Cardiac muscle cell (in vitro differentiated cells and primary cell): ENCODE measurements at places on chromosomes 4 and X.
A peak's percentile ranks its signal among the peaks of the same experiment; 100 is the strongest.

DNA sequence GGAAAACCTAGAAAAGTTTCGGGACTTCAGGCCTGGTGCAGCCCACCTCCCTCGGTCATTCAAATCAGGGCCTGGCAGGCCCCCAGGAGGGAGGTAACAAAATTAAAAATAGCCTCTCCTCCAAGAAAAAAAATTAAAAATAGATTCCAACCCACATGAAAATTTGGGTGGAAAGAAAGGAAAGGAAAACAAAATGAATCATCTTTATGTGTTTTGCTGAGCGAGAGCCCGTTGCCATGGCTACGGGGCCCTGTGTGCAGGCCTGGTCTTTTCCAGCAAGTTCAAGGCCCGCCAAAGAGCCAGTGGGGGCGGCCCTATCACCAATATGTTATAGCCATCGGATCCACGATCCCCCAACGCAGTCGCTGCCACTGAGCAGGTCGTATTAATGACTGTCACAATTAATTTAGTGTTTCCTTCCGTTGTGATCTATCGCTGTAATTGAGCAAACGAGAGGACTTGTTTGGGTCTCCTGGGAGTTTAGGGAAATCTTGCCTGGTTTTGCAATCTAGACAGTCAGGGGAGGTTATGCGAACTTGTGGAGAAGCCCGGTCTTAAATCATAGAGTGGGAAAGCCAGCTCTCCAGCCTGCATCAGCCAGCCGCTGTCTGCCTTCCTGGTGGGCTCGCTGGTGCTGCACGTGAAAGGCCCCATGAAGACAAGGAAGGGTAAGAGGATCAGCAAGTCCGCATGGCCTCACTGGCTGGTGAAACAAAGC, 452.4 kb downstream of the BCOR start:
- DNase-seq: no peak

DNA sequence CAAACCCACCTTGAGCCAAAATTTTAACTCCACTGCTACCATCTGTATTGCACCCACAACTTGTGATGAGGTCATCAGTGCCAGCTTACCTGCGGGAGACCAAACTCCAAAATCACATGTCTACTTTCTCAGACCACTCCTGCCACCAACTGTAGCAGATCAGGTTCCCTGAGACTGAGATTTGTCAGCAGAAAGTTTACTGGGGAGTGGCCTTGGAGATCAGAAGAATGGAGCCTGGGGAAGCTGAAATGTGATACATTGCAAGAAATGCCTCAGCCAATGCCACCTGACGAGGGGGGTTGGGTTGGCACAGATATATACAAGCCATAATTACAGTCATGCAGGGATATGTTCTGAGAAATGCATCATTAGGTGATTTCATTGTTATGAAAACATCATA, 19.1 kb downstream of the HAUS3 start:
- no peak for DNase-seq

GRCh38 chr4:101753721-101754120, 36.8 kb upstream of the BANK1 start:
- peak; percentile 56 for DNase-seq

GRCh38 chr4:109191216-109191615, 111.2 kb downstream of the COL25A1 start:
- no peak for DNase-seq

DNA sequence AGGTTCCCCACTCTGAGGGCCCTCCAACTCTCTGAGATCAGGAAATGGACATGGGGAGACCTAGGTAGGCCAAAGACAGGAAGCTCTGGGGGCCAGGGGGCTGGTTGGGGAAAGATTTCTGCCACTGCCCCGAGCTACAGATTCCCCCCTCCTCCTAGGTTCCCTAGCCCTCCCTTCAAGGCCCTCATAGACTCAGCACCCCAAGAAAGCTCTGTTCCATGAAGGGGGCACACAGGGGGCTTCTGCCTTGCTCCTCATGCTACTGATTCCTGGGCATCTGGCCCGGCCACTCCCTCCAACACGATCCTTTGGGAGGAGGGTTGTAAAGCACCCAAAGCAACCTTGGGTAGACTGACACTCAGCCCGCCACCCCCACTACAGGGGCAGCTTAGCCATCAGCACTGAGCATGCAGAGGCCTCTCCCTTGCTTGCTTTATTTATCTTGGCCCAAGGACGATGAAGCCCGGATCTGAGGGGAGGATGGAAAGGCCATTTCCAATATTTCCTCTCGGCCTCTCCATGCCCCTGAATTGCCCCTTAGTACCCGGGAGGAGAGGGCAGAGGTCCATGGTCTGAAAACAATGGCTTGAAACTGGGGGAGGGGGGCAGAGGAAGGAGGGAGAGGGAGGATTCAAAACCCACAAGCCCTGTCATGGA, 146.7 kb downstream of the PJA1 start:
- DNase-seq: no peak

- no peak for DNase-seq
Observed at GRCh38 chr4:14652522-14652921, 349.8 kb upstream of the CPEB2 start.

- DNase-seq: no peak
Observed at GRCh38 chrX:4805502-4805901, 1092.1 kb upstream of the PRKX start.

DNA sequence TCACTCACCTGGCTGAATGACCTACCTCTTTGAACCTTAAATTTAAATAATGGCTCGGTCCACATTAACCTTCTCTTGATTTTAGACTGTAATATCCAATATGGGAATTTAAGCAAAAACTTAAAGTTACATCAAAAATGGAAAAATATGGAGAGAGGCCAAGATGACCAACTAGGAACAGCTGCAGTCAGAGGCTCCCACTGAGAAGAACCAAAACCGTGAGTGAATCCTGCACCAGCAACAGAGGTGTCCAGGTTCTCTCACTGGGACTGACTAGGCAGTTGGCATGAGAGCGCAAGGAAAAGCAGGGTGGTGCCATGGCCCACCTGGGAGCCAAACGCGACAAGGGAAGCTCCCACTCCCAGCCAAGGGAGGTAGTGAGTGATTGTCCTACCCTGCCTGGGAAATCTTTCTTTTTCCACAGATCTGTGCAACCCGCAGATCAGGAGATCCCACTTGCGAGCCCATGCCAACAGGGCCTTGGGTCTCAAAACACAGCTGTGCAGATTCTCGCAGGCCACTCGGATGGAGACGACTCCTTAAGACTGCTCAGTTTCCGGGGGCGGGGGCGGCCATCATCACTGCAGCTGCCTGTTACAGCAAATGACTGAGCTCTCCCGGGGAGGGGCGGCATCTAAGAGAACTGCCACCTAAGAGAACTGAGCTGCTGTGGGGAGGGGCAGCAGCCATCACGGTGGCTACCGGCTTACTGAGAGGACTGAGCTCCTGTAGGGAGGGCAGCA, 343.4 kb downstream of the DMD start:
- no peak for DNase-seq

- peak; percentile 10 for DNase-seq
Observed at GRCh38 chrX:106963111-106963510, 36.9 kb downstream of the MORC4 start.

- no peak for DNase-seq
Observed at GRCh38 chrX:154371789-154372300, 2.6 kb downstream of the FLNA start.

DNA sequence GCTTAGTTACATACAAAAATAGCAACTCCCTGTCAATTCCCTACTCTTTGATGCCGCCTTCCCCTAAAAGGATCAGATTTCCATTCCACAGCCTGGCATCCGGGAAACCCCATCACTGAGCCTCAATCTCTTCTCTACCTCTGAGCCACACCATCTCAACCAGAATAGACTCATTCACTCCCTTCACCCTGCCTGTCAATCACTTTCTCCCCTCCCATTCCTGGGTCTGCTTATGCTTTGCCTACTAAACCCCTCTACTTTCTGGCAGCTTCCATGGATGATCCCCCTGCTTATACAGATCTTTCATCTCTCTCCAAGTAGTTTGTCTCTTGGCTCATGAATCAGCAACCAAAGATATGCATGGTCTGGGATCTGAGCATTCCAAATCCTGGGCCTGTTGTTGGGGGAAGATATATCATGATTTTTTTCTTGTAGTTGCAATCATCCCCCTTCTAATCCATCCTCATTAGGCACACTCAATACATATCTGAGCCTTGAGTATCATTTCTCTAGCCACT, 2.6 kb downstream of the AMER1 start:
- DNase-seq: no peak

DNA sequence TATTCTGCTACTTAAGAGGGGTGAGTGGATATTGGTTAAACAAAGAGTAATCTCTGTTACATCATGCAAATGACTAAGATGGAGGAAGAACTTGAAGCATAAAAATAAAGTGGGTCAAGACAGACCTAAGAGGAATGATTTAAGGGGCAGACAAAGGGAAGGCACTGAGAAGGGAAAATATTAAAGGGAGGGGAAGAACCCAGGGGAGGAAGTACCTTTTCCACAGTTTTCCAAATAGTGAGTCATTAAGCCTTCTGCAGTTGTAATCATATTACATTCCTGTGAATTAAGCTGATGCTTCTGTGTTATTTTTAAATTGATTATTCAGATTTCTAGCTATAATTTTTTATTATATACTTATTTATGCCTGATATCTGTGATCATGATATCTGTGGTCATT, 253.3 kb downstream of the CENPC start:
- DNase-seq: peak; percentile 3

- no peak for DNase-seq
Observed at GRCh38 chrX:19349264-19349663, 5.5 kb downstream of the PDHA1 start.
